ENCODE measurements at places on chromosomes 4 and X.

DNA sequence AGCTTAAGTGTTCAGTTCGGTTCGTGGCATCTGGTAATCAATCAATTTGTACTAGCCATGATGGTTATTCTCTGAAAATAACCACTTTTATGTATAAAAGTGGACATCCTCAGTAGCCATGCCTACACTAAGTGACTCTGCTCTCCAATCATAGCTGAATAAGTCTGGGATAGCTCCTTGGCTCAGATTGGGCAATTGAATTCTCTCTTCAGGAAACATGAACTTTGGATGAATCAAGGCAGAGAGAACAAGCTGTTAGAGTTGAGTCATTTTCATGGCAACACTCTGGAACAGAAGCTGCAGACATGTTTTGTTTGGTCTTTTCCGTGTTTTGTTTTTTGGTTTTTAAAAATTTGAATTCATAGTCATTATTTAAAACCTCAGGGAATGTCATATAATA lies 66.8 kb upstream of the TMEM164 start:
- DNase-seq: no peak

DNA sequence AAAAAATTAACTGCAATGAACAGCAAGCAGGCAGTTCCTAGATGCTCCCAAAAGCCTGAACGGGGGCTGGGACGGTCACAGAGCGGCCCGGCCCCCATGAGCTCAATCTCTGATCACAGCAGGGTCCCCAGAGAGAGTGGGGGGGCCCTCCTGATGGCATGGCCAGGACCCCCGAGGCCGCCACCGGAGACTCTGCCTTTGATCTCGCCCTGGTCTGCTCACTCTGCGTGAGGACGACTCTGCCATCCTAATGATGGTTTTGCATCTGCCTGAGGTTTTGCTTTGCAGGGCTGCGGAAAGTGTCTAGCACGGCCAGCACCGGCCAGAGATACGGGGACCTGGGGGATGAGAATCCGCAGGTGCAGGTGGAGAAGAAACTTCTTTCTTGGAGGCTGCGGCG lies 103.8 kb downstream of the SHOX start:
- DNase-seq: no peak

DNA sequence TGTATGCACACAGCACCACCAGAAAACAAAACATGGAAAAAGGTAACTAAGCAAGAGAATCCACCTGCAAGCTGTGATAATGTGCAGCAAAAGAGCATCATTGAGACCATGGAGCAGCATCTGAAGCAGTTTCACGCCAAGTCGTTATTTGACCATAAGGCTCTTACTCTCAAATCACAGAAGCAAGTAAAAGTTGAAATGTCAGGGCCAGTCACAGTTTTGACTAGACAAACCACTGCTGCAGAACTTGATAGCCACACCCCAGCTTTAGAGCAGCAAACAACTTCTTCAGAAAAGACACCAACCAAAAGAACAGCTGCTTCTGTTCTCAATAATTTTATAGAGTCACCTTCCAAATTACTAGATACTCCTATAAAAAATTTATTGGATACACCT lies 90.2 kb downstream of the TET2 start:
- DNase-seq: no peak

DNA sequence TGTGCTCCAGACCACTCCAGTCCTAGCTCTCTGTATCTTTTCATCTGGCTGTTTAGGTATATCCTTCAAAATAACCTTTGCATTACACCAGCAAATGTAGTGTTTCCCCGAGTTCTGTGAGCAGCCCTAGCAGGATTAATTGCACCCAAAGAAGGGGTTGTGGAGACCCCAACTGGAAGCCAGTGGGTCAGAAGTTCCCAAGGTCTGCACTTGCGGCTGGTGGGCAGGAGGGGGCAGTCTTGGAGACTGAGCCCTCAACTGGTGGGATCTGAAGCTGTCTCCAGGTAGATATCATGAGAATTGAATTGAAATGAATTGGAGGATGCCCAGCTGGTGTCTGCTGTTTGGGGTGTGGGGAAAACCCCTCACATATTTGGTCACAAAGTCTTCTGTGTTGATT lies 1485.3 kb upstream of the TENM3 start:
- DNase-seq: no peak

GRCh38 chr4:17707671-17708070 lies 73.8 kb downstream of the FAM184B start:
- no peak for DNase-seq

- no peak for DNase-seq
Measured at GRCh38 chr4:141643557-141643956, 7.2 kb downstream of the IL15 start.

All from hematopoietic multipotent progenitor cell treated with erythropoietin and hydrocortisone succinate and interleukin-3 and kit ligand, for 6 days (in vitro differentiated cells).